Skeletal muscle cell (primary cell): ENCODE measurements at places on chromosomes 2 and 18.

DNA sequence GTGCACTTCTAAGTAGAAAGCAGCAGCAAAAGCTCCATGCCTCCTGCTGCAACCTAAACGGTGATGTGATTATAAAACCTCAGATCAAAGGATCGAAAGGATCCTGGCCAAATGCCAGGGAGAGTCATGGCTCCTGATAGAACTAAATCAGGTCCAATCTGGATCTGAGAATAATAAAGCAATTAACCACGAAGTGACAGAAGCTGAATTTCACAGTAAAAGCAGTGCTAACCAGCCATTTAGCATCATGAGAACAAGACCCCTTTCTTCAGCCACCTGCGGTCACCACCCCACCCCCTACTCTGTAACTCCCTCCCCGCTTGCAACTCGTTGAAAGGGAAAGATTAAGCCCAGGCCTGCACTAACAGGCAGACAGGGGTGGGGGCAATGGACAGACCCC is 748.7 kb downstream of the BCL11A start:
- DNase-seq: no peak

- peak; percentile 38 for DNase-seq
Measured at GRCh38 chr2:27735263-27735904, 36.1 kb upstream of the MRPL33 start.

DNA sequence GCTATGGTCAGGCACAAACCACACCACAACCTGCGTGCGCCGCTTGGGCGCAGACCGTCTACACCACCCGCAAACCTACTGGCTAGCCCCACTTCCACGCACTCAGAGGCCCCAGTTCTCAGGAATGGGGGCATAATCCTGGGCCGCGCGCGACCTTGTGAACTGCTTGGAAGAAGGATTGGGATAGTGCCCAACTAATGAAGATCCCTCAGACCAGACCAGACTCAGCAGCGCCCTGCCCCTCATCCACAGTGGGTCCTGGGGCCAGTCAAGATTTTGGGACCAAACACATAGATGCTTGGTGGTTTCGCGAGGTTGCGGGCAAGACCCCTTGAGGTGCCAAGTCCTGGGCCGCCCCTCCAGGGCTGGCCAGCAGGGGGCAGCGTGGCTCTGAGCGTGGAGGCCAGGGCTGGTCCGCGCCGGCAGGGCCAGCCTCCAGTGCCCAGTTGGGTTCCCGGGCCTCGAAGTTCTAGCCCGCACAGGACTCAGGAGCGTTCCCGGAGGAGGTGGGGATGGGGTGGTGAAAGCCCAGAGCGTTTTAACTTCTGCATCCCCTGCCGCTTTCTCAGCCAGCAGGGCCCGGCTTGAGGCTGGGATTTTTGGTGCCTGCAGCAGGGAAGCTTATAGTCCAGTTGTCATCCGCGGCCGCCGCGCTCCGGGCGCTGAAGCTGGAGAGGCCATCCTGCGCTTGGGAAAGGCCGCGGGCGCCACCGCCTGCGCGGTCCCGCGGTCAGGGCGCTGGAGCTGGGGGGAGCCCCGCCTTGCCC is 8.3 kb downstream of the OSR1 start:
- no peak for DNase-seq

- no peak for DNase-seq
Measured at GRCh38 chr2:235500761-235501672, 7.2 kb downstream of the AGAP1 start.

GRCh38 chr18:62453864-62454263 is 69.0 kb upstream of the ZCCHC2 start:
- DNase-seq: no peak

DNA sequence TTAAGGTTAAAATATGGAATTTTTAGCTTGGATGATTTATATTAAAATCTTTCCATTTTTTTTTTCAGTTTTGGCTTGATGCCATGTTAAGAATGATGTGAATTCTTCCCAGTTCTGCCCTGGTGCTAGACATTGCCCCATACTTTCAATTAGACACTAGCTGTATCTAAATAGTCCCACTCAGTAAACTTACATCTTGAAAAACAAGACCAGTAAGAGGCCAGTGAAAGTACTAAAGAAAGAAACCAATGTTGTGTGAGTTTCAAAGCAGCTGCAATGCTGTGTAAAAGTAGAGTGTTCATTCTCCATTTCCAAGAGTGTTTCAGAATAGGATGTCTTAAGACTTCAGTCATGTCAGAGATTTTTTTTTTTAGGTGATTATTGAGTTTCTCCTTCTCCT is 40.0 kb upstream of the CYBRD1 start:
- DNase-seq: no peak

DNA sequence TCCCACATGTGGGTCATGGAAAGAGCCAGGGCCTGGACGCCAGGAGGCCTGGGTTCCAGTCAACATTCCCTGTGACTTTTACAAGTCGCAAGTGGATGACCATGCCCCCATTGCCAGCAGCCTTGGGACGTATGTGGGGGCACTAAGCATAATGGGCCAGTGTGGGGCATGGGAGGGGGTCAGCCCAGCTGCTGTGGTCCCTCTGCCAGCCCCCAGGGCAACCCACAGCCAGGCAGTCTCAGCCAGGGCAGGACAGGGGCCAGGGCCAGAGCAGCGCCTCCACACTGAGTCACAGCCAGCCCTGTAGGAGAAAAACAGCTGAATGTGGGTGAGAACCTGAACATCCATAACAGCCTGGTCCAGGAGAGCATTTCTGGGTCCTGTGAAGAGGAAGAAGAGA is 173.2 kb downstream of the GFPT1 start:
- DNase-seq: no peak

DNA sequence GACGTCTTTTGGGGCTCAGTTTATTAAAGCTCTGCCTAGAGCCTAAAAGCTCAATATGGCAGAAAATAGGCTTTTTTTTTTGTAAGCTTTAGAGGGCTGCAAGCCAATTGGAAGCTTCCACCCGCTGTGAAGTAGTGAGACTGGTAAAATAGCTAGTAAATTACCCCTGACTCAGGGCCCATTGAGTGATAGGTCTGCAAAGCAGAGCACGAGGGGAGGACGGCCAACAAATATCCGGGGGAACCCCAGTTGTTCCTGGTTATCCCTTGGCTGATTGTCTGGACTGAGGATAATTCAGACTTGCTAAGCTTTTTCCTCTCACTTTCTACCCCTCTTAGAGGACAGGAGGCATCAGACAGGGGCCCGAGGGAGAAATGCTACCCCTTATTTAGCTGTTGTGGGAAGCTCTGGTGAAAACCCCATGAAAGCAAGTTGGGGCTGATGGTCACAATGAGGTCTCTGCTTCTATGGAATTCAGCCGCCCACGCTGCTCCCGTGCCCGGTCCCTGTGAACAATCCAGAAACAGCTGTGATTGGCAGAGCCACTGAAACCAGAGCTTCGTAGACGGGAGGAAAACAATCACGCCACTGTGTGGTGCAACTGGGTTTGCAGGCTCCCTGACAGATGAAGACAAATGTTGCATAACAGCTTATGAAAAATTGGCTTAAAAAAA is 141.9 kb upstream of the LGALSL start:
- DNase-seq: peak; percentile 89

- DNase-seq: peak; percentile 98
Measured at GRCh38 chr2:39494784-39495251, 57.7 kb upstream of the MAP4K3 start.

DNA sequence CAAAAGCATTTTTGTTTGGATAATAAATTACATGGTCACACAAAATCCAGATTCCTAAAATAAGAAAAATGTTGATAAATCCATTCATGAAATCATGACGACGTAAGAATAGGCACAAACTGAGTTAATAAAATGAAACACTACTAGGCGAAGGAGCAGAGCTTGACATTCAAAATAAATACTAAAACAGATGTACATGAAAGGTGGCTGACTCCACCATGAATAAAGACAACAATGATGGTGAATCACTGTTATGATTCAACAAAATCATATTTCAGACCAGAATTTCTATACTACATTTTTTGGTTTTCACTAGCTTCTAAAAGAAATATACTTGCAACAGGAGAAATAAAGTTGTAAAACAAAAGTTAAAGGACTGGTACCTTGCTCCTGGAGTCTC is 122.0 kb upstream of the RNU4ATAC start:
- DNase-seq: no peak

DNA sequence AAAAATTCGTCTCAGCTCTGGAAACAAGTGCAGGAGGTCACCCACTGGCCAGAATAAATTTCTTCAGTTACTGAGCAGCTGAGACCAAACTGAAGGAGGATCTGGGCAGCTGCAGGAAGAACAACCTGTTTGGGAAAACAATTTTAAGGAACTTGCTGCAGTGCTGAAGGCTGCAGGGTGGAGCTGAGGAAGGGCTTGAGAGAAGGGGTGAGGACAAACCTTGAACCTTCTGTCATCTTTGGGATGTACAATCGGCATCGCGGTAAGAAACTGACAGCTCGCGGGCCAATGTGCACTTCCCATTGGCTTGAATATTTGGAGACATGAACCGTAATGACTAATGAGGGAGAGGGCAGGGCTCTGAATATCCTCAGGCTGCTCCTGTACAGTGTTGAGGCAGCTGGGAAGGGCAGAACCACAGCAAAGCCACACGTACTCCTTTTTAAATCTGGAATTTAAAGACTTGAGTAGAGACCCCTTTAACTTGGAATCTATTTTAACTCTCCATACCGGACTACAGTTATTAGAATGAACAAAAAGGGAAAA is 90.3 kb downstream of the TACR1 start:
- no peak for DNase-seq

DNA sequence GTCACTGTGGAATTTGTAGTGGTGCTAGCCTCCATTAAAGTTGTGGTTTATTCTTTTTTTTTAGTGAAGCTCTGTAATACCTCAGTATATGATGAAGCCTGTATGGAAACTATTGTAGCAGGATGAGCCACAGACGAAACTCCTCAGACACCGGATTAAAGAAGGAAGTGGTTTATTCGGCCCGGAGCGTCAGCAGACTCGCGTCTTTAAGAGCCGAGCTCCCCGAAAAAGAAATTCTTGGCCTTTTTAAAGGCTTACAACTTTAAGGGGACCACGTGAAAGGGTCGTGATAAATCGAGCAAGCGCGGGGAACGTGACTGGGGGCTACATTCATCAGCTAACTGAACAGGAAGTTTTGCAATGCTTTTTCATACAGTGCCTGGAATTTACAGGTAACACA is 8.1 kb upstream of the CCL20 start:
- DNase-seq: no peak

DNA sequence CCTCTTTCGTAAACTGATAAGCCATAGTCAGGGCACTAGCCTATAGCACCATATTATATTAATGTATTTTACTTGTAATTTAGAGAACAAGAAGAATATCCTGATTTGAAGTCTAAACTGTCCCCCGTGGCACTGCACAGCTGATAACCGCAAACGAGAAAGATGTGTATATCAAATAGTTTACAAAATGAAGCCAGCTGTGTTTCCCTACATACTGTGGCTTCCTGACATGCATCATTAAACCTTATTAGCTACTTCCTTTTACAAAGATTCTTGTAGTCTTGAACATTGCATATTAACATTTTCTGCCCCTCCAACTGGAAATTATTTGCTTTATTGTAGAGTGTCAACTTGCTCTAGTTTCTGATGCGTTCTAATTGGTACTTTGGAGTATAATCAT is 153.5 kb upstream of the NFATC1 start:
- DNase-seq: no peak

GRCh38 chr2:144999936-145000335 is 480.0 kb upstream of the ZEB2 start:
- no peak for DNase-seq

DNA sequence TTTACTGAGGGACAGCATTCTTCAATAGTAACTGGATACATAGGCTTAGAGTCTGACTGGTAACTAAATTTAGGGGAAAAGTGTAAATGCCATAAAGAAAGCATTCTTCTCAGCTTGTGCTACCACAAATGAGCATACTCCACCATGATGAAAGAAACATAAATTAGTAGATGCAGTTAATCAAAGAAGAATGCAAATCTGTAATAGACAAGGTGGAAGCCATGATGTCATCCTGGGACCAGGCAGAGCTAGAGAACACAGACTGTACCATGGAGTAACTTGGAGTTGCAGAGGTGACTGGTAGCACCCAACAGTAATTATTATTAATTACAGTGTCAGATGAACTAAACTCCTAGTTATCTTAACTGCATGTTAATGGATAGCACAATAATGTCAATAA is 51.7 kb downstream of the RBKS start:
- DNase-seq: no peak

- DNase-seq: no peak
Measured at GRCh38 chr2:46564811-46565241, 85.5 kb downstream of the TMEM247 start.

DNA sequence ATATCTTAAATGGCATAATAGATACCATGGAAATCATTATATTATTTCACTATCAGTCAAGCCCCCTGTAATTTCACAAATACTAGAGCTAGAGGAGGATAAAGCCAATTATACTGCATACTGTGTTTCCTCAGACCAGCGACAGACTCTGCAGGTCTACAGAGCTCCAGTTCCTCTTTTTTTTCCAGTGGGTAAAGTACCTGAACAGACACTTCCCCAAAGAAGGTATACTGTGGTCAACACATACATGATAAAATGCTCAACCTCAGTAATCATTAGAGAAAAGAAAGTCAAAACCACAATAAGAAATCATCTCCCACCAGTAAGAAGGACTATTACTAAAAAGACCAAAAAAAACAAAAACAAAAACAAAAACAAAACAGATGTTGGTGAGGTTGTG is 44.6 kb downstream of the SCN7A start:
- DNase-seq: no peak

- no peak for DNase-seq
Measured at GRCh38 chr2:238203973-238204683, 633 bp upstream of the ILKAP start.

DNA sequence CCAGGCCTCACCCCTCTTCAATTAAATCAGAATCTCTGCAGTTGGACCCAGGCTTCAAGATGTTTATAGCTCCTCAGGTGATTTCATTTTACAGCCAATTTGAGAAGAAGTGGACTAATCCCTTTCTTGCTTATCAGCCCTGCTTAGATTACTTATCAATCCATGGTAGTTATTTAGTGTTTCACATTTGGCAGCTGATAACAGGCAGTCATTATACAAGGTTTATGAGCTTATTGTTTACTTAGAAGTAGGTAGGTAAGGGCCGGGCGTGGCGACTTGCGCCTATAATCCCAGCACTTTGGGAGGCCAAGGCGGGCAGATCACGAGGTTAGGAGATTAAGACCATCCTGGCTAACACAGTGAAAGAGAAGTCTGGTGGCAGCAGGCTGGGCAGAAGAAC is 237.5 kb downstream of the CTNNA2 start:
- no peak for DNase-seq

DNA sequence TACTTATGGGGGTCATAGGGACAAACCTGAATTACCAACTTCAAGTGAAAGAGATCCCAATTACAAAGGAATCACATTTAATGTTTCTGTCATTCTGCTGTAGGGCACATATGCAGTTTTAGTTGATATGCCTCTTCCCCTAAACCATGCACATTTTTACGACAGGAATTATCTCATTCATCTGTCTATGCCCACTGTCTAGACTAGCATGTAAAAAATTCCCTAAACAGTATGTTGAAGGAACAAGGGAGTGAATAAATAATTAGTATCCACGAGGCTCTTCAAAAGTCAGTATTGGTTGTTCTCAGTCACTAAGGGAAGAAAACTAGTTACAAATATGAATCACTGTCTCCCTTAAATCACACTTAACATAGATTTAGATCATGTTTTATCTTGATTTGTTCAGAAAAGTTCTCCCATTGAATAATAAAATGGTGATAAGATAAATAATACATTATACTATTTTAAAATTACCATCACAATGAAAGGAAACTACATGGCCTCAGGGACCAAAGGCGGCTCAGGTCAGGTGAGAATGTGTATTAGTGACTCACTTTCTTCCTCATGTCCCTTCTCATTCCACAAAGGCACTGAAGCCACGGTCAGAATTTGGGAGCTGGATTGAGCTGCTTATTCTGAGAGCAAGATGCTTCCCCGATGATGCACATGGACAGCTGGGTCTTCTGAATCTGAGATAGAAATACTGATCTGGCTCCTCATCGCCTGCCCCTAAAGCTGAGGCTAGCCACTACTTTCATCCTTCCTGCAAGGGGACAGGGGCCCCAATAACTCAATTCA is 29.1 kb downstream of the DYM start:
- DNase-seq: no peak
